ENCODE measurements at places on chromosomes 6 and 20.
A peak's percentile ranks its signal among the peaks of the same experiment; 100 is the strongest.

GRCh38 chr20:37615340-37616109 lies 78.3 kb upstream of the CTNNBL1 start:
- peak; percentile 41 for DNase-seq

DNA sequence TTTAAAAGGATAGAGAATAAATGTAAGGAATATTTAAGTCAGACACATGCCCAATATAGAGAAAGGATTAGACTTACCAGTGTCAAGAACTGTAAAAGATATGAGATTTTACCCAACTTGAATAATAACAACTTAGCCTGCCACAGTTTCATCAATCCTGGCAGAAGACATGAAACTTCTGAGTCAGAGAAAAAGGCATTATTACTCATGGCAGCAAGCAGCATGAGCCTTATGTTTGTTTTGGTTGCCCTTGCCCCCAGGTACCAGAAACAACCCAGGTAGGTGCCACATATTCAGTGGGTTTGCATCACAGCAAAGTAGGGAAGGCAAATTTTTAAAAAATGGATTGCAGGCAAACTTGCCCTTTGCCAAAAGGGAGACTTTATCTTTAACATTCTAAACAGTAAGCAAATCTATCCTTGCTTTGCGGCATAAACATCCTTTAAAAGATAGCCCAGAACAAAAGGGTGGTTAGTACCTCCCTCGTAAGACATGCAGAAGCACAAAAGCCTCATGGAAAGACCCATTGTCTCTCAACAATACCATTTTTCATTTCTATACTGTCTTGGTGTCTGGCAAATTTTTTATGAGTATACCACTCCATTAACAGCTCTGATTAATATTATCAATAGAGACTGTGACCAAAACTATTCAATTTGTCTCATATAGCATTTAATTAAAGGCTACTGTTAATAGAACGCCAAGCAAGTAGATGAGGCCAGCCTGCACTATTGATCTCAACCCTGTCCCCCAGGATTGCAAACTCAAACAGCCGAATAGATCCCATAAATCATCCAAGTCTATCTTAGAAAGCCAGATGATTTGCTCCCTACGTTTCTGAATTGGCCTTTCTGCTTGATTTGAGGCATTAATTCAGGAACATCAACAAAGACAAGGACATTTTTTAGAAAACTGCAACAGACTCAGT lies 185.1 kb downstream of the COL19A1 start:
- no peak for DNase-seq

DNA sequence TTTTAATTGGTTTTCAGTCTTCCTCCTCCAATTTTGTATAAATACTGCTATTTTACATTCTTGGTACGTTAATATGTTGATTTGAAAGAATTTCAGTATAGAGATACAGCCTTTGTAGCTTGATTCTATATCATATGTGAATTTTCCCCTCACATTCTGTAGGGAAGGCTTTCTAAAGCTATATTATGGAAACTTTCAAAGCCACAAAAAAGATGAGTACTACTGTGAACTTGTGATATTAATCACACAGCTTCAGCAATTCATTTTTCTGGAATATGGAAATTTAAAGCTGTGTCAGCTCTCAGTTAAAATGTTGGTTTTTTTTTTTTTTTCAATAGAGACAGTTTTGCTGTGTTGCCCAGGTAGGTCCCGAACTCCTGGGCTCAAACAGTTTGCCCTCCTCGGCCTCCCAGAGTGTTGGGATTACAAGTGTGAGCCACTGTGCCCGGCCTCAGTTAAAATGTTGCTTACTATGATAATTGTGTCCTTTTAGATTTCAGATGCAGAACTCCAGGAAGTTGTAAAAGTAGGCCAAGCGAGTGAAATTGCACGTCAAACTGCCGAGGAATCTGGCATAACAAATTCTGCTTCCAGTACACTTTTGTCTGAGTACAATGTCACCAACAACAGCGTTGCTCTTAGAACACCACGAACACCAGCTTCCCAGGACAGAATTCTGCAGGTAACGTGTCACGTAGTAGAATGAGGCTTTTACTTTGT lies 20.6 kb downstream of the CDC5L start:
- no peak for DNase-seq

GRCh38 chr20:41507851-41508250 lies 110.3 kb downstream of the CHD6 start:
- DNase-seq: no peak

DNA sequence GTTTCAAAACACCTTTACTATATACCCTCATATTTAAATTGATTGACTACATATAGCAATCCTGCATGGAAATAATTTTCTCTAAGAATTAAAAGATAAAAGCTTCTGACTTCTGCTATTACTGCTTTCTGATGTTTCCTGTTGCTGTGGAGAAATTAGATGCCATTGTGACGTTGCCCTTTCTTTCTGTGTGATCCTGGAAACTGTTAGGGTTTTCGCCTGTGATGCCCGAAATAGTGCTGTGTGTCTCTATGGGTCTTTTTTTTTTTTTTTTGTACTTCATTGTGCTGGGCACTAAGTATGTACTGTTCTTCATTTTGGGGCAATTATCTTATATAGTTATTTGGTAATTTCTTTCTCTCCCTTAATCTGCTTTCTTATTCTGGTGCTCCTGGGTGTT lies 205.0 kb downstream of the ARID1B start:
- no peak for DNase-seq

DNA sequence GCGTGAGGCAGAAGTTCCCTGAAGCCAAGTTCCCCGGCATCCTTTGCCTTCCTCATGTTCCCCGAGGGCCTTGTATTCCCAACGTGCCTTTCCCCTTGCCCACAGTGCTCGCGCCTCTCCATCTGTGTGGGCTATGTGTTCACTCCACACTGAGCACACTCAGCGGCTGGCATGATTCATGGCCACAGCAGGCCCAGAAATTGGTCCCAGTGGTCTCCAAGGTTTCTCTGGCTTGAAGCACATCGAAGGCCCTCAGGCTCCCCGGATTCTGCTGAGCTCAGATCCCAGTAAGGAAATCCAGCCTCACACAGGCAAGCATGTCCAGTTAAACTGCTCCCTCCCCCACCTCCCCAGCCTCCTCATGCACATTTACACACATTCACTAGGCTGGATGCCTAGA lies 123.6 kb downstream of the ISM1 start:
- DNase-seq: no peak

DNA sequence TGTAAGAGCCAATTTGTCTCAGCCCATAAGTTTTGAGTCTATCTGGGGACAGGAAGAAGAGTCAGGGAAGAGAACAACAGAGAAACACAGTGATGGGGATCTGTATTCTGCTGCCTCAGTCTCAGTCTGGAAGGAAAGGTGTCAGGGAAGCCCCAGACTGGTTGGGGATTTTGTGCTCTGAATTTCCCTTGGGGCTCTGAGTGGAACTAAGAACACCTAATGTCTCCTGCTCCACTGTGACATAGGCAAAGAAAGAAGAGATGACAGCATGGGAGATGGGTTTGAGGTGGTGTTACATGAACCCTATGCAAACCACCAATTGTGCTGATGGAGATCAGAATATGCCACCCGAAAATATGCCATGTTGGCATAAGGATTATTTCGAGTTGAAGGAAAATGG lies 139.5 kb upstream of the MYLIP start:
- no peak for DNase-seq

- no peak for DNase-seq
Observed at GRCh38 chr6:6856538-6857523, 250.9 kb upstream of the RREB1 start.

DNA sequence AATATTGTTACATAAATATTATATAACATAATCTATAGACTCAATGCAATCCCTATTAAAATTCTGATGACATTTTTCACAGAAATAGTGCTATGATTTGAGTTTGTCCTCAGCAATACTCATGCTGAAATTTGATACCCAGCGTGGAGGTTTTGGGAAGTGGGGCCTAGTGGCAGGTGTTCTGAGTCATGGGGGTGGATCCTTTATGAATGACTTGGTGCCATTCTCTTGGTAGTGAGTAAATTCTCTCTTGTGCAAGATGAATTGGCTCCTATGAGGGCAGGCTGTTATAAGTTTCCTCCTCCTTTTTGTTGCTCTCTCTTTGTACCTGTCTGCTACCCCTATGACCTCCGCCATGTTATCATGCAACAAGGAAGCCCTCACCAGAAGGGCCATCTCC lies 65.8 kb downstream of the SHPRH start:
- no peak for DNase-seq

DNA sequence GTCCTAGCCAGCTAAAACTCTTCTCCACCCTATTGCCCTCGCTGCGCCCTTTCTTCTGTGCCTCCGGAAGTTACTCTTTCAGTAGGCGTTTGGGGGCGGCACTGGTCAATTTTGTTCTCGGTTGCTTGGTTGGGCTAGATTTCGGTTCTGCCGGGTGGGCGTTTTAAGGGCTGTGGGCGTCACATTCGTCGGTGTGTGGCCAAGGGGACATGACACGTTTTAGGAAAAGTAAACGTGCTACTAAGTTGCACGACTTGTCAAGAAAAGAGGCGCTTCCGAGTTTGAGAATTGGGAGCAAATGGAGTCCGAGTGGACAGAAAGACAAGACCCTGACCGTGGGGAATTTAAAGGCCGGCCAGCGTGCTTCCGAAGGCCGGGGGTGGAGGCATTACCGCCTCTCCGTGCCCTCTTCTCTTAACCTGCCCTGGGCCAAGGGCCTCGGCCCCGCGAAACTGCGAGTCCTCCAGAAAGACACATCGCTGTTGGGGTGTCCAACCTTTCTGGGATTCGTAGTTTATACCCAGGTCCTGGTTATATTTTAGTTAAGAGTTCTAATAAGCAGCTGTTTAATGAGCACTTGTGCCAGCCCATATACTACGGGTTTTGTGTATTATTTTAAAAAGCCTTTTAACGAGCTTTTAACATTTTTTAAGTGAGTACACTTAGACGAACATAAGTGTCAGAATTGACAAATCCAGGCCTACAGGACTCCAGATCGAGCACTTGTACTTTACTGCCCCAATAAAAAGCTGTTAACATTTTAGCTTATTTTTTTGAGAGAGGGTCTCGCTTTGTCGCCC lies 664 bp upstream of the BAG6 start:
- peak; percentile 97 for DNase-seq

Data from NCI-H446 (cell line).